ENCODE measurements at places on chromosomes 5 and 9. TPM values are rescaled to one million over a fixed set of nuclear protein-coding genes. Genes with fewer than 3 reads are reported as not detected.

Gene CARD6
- total RNA-seq = 3.4 TPM

Gene SARDH
- total RNA-seq = 13.1 TPM

Gene KIAA1191
- total RNA-seq = 36.4 TPM

Gene GRXCR2
- 0.05 TPM for total RNA-seq

Gene SWI5
- total RNA-seq = 25.9 TPM

Gene RC3H2
- total RNA-seq = 29.7 TPM

Gene C9
- 0.19 TPM for total RNA-seq

Gene SLC1A1
- 0.42 TPM for total RNA-seq

Gene CFAP90
- 0.76 TPM for total RNA-seq

Gene HAVCR2
- total RNA-seq = 14.5 TPM

Gene COL23A1
- 1.5 TPM for total RNA-seq

Gene PCAT7
- under 0.01 TPM for total RNA-seq

Gene TRPM3
- 4.6 TPM for total RNA-seq

Gene BARHL1
- total RNA-seq = not detected

Gene PCDHGC4
- 0.19 TPM for total RNA-seq

Gene SH3TC2
- 0.24 TPM for total RNA-seq

Gene TERT
- 3.4 TPM for total RNA-seq

Gene ENG
- total RNA-seq = 1.7 TPM

Gene FLT4
- total RNA-seq = 1.0 TPM

Gene THBS4
- 9.2 TPM for total RNA-seq

Gene WWC1
- total RNA-seq = 0.66 TPM

Gene CCNI2
- total RNA-seq = 8.1 TPM

All from thymus (tissue), 14 donors.